ENCODE measurements at places on chromosomes 7 and 10. TPM values are rescaled to one million over a fixed set of nuclear protein-coding genes. Genes with fewer than 3 reads are reported as not detected.

The RNF32 gene
- 2.8 TPM for polyA plus RNA-seq

The CEP55 gene
- 15.0 TPM for polyA plus RNA-seq

The TLL2 gene
- 0.91 TPM for polyA plus RNA-seq

The TRIM73 gene
- polyA plus RNA-seq: 2.2 TPM

The WDR86 gene
- 57.5 TPM for polyA plus RNA-seq

The ARHGAP12 gene
- polyA plus RNA-seq: 35.4 TPM

The LRRC61 gene
- polyA plus RNA-seq: 24.3 TPM

The CPN1 gene
- polyA plus RNA-seq: 2.4 TPM

The CLEC2L gene
- 1.2 TPM for polyA plus RNA-seq

The CUL1 gene
- 57.7 TPM for polyA plus RNA-seq

The NUTM2E gene
- 0.24 TPM for polyA plus RNA-seq

The AMPH gene
- 14.8 TPM for polyA plus RNA-seq

The CDHR1 gene
- 0.99 TPM for polyA plus RNA-seq

The LBX1 gene
- 0.06 TPM for polyA plus RNA-seq

The ANXA8 gene
- 0.28 TPM for polyA plus RNA-seq

The HOGA1 gene
- polyA plus RNA-seq: 52.3 TPM

The FASTK gene
- polyA plus RNA-seq: 45.1 TPM

The MEOX2 gene
- 2.3 TPM for polyA plus RNA-seq

The RPS24 gene
- 3,160 TPM for polyA plus RNA-seq

The LHFPL3 gene
- 5.7 TPM for polyA plus RNA-seq
